SHP77 (cell line): ENCODE measurements at places on chromosomes 5 and 9.

- no peak for DNase-seq
Measured at GRCh38 chr9:122307925-122308324, 43.2 kb downstream of the MRRF start.

DNA sequence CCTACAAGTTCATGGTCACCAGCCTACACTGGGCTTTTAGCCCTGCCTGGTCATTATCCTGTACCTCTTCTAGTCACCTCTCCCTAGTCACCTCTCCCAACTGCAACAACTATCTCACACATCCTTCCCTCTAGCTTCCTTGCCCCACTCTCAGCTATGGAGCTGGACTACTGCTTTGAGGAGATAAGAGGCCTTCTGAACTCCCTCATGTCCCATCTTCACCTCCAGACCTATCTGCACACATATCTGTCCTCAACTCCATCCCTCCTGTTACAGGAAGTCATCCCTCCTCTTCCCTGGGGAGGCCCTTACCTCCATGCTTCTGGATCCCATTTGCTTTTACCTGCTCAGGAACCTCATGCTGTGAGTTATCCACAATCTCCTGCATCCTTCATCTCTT, 5.7 kb downstream of the RPP25L start:
- no peak for DNase-seq

GRCh38 chr5:157994906-157995519, 136.1 kb upstream of the CLINT1 start:
- peak; percentile 66 for DNase-seq

- DNase-seq: peak; percentile 2
Measured at GRCh38 chr5:160799184-160799583, 52.8 kb downstream of the ATP10B start.

GRCh38 chr5:141843156-141843927, 34.9 kb downstream of the PCDH1 start:
- no peak for DNase-seq

GRCh38 chr5:160743027-160743426, 109.0 kb downstream of the ATP10B start:
- DNase-seq: no peak

- no peak for DNase-seq
Measured at GRCh38 chr9:96394832-96395496, 11.5 kb upstream of the SLC35D2 start.

DNA sequence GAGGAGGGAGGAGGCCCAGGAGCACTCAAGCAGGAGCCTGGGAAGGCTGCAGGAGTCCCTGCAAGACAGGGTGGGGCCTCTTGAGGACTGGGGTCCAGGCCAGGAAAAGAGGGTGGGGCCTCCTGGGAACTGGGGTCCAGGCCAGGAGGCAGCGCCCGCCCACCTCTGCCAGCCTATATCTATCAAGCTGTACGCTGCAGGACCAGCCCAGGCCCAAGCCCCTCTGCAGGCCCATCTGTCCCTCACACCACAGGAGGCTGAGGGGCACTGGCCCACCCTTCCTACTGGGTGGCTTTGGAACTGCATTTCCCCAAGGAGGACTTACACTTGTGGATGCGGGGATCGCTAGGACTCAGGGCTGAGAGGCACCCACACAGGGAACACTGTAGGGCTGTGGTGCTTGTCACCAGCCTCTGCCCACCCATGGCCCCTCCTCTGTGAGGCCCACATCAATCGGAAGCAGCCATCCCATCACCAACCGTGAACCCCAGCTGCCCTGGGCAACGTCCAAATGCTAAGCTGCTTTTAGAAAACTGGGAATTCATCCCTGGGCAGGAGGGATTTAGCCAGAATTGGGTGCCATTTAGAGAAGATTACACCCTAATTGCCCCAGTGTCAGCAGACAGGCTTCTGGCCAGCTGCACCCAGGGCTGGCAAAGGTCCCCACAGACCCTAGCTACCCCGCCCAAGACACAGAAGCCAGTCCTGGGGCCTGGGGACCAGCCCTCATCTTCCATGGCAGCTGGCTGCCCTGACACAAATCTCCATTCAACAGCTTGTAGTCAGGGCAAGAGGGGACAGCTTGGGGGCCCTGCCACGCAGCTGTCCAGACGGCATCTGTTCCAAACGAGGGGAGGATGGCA, 15.3 kb downstream of the BICD2 start:
- DNase-seq: no peak

DNA sequence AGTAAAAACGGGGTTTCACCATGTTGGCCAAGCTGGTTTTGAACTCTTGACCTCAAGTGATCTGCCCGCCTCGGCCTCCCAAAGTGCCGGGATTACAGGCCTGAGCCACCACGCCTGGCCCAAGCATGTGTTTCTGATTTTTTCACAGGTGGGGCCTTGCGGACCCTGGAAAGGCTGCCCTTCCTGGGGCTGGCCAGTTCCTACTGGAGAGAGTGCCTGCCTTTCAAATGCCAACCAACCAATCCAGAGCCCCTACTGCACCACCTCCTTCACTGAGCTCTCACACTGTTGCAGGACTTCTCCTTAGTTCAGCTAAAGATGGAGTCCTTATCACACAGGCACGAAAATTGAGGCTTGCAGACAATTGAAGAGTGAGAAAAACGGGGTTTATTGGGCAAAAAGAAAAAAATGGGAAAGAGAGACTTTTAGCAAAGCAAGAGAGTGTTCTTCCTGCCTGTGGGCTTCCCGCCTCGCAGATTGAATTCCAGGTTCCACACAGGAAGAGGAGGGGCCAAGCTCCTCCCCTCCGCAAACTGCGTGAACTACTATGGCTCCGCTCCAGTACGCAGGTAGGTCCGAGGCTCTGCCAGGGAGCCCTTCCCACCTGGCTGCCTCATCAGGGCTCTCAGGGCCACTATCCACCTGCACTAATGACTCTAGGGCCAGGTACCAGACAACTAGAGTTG, 8.3 kb upstream of the CMBL start:
- DNase-seq: no peak

GRCh38 chr9:69178583-69179011, 4.5 kb downstream of the TJP2 start:
- no peak for DNase-seq

DNA sequence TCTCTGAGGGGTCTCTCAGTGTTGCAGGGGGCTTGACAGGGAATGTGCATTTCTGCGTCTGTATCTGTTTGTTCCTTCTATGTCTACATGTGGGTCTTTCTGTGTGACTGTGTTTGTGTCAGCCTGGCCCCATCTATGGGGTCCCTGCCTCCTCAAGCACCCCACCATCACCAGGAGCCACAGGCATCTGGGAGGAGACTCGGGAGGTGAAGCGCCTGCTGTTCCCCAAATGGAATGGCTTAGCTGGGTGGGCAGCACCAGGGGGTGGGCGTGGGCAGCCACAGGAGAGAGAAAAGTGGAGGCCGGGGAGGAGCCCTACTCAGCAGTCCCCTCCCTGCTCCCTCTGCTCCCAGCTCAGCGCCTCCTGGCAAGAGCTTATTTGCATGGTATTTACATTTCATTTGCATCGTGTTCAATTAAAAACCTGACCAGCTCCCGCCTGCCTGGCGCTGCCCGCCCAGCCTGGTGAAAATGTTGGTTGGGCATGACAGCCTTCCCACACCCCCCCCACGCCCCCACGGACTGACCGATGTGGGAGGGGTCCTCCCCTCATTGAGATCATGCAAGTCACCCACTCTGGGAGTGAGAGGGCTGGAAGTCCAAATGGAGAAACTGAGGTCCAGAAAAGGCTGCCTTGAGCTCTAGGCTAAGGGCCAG, 50.5 kb downstream of the CXXC5 start:
- DNase-seq: peak; percentile 58

- DNase-seq: no peak
Measured at GRCh38 chr5:161189452-161189851, 337.4 kb upstream of the ATP10B start.

GRCh38 chr9:125484350-125485282, 222.4 kb downstream of the MAPKAP1 start:
- DNase-seq: no peak

DNA sequence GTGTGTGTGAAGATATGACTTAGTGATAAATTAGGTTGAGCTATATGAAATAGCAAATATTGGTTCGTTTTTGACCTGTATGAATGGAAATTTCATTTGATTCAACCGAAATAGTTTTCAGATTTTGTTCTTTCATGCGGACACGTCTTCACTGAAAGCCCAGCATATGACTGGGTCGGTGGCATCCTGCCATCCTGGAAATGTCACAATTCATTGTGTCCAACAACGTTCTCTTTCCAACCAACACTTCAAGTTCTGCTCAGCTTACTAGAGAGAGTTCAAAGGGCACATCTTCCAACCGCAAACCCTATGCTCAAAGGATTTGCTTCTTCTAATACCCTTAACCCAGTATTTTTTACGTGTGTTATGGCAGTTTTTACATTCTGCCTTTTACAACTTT, 252.5 kb downstream of the NTRK2 start:
- DNase-seq: no peak

DNA sequence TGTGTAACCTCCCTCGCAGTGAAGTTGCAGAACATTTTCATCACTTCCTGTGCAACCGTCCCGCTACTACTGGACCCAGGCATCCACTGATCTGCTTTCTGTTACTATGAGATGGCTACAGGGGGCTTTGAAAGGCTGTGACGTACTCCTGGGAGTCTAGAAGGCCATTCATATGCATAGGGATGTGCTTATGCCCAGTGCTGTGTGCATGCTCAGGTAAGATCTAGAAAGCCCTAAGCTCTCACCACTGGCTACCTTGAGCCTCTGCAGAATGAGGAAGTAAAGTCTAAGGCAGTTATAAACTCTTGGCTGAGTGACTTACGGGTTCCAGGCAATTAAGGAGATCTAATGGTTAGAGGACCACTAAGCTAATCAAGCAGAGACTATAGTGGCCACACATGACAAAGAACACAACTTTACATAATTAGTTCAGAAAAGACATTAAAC, 11.8 kb downstream of the HNRNPAB start:
- no peak for DNase-seq

- no peak for DNase-seq
Measured at GRCh38 chr5:33794550-33795181, 97.1 kb downstream of the ADAMTS12 start.

DNA sequence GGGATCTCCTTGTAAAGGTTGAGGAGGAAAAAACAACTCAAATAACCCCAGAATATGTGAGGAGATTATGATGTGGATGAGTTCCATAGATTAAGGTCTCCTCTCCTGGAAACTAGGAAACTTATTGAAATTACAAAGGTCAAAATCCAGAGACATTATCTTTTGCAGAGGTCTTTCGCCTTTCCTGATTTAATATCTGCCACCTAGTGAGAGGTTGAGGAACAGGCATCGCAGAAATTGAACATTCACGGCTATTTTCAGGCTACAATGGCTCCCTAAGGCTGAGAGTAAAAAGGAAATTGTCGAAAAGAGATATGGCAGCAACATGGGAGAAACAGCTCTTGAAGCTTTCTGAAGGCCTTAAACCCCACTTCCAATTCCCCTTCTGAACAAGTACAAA, 127.5 kb upstream of the PLCXD3 start:
- peak; percentile 29 for DNase-seq

GRCh38 chr5:120372899-120373298, 91.2 kb upstream of the PRR16 start:
- DNase-seq: no peak

- DNase-seq: no peak
Measured at GRCh38 chr9:136795000-136795348, 1.2 kb upstream of the CCDC183 start.

DNA sequence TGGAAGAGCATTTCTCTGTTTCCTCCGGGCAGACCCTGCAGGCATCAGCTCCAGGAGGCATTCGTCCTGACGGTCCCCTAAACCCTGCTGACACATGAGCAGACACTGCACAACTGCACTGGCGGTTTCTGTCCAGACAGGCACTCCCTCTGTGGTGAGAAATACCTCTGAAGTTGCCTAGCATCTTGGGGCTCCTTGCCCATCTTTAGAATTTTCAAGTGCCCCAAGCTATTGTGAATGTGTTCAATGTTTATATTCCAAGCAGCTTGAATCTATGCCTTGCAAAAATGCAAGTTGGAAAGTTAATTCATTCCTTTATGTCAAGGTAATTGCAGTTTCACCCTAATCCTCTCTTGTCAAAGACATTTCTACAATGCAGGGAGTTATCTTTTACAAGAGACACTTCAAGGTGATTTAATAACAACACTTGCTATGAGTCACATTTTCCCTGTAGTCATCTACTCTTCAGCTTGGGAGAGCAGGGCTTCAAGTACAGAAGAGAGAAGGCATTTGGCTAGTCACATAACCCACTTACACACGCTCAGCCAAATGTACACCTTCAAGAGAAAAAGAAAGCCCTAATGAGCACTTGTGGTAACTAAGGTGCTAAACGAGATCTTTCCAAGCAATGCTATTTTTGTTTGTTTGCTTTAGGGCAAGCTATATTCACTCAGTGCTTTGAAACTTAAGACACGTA, 302.5 kb downstream of the MLLT3 start:
- no peak for DNase-seq

DNA sequence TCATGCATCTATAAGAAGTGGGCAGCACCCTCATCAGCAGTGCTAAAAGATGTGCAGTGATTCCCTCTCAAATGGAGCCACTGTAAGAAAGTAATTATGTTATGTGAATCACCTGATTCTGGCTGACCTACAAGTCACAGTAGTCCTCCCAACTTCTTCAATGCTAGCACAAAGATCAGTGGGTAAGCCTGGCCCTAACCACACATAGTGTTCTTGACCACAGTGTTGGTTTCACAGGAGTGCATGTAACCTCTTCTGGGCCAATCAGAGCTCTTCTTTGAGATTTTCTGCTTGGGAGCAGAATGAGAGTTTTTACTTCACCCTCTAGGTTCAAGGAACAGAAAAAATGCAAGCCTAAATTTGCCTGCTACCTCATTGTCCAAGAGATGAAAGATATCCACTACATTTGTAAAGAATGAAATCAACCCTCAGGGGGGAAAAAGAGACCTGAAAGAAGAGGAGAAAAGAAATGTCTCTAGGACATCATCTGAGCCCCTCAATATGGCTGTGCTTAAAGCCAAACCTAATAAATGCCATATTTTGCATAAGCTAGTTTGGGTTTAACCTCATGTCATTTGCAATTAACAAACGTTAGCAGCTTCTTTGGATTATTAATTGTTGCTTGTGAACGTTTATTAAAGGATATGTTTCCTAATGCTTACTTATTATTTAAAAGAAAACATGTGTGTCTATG, 65.3 kb upstream of the ADRB2 start:
- DNase-seq: no peak

DNA sequence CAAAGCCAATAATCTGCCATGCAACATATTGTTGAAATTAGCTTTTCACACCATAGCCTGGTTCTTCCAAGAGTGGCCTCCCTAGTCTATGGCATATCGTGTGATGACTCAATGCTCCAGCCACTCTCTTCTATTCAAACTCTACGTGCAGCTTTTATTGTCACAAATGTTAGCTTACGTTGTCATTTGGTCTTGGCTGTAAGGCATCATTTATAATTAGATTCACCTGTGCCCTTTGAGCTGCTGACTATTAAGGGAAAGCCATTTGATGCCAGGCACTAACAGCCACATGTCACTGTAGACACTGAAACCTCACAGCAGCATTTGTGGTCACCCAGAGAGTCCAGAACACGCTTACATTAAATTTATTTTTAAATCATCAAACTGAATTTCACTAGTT, 66.8 kb downstream of the APBA1 start:
- no peak for DNase-seq

DNA sequence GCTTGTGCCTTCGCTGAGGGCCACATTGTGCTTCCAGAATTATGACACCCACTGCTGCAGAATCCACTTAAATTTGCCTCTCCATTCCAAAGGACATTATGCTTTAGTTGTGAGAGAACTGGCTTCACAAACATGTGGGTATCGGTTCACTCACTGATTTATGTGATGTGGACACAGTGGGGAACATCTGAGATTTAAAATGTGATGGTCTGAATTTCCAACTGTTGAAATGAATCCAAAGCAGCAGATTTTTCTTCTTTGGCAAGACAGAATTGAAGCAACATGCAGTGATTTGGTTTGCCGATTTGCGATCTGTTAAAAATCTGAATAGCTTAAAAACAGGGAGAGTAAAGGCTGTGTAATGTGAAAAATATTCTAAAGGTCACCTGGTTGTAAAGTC, 20.3 kb downstream of the PCSK5 start:
- DNase-seq: no peak
